ENCODE measurements at places on chromosomes 7 and 10.

DNA sequence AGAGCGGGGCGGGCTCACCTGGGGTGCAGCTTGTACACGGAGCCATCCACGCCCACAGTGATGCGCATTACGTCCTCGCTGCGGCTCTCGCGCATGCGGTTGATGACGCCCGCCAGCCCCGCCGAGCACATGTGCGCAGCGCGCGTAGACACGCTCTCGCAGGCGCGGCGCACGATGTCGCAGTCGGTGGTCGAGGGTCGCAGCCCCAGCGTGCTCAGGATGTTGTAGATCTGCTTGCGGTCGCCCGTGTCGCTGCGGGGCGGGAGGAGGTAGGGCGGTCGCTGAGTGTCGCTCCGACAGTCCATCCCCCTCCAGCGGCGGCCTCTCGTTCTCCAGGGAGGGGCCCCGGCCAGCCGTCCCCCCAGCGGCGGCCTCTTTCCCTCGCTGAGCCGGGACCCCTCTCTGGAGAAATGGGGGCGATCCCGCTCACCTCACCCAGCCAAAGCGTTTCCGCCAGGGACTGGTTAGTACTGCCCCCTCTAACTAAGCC is 4.4 kb upstream of the MYL7 start:
- peak; percentile 59 for DNase-seq

DNA sequence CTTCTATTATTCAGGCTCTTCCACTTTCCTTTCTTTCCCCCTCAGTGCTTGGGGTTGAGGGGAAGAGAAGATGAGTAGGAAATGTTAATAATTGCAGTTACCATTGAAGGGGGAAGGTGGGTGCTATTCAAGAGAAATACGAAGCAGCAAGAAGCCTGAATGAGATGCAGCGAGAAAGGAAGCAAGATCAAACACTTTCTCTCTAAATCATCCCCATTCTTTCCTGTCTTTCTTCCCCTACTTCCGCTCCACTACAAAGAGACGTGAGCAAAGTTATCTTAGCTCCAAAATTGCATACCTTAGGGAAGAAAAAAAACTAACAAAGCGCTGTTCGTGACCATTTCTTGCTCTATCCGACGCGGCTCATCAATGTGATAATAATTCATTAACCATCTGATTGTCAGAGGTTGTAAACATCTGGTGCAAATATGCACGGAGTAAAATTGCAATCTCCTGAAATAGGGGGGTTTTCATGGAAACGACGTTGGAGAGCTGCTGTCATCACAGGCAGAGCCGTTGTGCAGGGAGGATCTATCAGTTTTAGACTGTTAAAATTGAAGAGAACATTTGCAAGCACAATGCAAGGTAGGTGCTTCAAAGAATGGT is 15.2 kb upstream of the PARD3 start:
- DNase-seq: no peak

GRCh38 chr7:36224934-36225858 is 72.1 kb downstream of the EEPD1 start:
- DNase-seq: no peak

DNA sequence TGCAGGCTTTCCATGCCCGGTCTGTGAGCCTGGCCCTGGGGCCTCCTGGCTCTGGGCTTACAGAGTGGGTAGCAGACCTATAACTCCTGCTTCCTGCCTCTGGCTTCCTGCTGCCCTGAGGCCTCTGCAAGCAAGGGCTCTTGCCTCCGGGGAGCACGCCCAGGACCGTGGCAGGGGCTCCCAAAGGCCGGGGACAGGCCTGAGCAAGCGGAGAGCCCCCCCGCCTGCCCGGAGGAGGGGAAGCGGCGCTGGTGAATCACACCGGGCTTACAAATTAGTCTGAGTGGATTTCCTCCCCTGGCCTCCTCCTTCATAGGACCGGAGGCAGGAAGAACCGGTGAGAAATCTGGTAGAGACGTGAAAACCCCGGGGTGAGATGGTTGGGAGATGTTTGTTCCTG is 1.5 kb upstream of the MYL10 start:
- DNase-seq: no peak

DNA sequence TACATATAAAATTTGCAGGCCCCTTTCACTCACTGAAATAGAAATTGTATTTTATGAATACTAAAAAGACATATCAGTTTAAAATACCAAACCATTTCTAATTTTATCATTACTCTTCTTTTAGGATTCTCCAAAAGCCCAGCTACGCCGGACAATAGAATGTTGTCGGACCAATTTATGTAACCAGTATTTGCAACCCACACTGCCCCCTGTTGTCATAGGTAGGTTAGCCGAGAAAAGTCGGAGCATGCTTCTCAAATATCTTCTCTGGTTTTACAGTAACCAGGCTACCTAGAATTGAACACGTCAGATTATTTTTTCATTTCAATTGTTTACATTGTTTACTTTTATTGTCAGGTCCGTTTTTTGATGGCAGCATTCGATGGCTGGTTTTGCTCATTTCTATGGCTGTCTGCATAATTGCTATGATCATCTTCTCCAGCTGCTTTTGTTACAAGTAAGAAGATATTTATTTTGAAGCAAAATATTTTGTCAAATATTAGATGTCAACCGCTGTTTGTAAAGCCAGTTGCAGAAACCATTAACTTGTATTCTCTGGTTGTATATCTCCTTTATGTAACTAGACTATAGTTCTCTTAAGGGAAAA is 57.6 kb downstream of the MMRN2 start:
- peak; percentile 23 for DNase-seq

GRCh38 chr7:2758673-2759616 is 70.9 kb downstream of the AMZ1 start:
- DNase-seq: no peak

- no peak for DNase-seq
Measured at GRCh38 chr10:91540733-91541132, 92.1 kb downstream of the PPP1R3C start.

GRCh38 chr10:92562424-92562823 is 11.5 kb downstream of the IDE start:
- DNase-seq: no peak

GRCh38 chr7:35536396-35536826 is 158.5 kb downstream of the HERPUD2 start:
- DNase-seq: no peak

- no peak for DNase-seq
Measured at GRCh38 chr7:66267249-66267648, 62.1 kb downstream of the TPST1 start.

DNA sequence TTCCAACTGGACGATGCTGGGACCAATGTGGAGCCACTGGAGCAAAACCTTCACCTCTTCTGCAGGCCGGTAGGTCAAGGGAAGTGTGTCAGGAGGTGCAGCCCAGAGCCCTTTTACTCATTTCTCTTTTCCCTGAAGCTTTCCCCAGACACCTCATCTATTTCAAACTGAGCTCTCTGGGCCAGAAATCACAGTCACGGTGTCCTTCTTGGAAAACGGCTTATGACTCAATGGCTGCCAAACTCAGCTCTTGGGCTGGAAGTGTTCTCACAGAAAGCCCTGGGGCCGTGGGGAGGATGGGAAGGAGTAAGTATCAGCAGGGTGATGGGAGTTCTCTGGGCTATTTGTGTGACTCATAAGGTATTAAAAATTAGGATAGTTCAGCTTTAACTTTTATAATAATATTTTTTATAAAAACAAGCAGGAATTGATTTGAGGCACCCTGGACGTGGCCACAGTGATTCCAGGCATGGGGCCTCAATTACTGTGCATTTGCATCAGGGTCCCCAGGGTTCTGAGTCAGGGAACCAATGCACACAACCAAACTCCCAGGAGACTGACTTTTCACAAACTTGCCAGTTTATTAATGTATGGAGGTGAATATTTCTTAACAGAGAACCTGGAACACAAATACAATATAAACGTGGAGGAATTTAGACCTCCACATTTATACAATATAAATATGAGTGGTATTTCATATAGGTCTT is 187.4 kb upstream of the TMEM72 start:
- DNase-seq: no peak

GRCh38 chr7:88116235-88116795 is 103.5 kb downstream of the SRI start:
- no peak for DNase-seq

DNA sequence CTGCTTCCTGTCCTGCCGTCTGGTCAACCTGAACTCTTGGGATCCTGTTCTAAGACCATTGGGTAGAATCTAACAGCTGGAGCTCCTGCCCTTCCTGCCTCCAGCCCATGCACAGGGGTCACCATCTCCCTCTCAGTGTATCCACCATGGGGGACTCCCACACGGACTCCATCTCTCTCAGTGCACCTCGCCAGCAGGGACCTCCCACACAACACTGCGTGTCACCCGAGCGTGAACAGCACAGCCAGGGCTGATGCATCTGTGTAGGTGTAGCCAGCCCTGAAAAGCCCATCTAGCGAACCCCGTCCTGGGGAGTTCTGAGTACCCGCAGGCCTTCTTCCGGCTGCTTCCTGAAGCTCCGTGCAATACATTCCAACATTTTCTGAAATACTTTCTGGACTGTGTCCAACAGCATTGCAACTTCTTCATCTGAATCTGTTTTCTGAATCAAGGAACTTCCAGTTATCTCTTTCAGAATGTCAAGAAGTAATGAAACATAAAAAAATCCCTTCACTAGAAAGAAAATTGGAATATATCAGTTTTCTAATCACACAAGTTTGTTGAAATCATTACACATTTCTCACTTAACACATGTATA is 52.5 kb downstream of the NCAPG2 start:
- DNase-seq: no peak

- no peak for DNase-seq
Measured at GRCh38 chr7:33694006-33694405, 211.3 kb upstream of the BMPER start.

GRCh38 chr10:94274142-94274787 is 88.5 kb downstream of the NOC3L start:
- no peak for DNase-seq

DNA sequence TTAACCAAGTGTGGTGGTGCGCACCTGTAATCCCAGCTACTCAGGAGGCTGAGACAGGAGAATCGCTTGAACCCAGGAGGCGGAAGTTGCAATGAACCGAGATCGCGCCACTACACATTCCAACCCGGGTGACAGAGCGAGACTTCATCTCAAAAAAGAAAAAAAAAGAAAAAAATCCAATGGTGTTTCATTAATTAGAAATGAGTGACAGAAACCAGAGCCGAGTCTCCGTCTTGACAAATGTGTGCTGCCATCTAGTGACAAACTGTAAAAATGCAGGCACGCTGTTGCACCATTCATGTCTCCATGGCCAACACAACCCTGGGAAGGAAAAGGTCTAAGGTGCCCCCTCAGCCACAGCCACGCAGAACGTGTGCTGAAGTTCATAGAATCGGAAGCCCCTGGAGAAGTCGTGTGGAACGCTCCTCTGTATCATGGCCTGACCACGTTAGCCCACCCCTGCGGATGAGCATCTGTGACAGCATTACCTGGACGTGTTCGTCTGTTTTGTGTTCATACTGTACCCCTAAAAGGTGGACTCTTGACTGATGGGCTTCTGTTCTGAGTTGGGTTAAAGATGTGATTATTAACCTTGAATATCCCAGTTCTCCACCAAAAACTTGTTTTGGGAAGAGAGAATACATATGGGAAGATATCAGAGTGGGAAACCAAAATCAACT is 94.9 kb downstream of the LYZL2 start:
- peak; percentile 67 for DNase-seq

GRCh38 chr7:33109758-33110238 is 594 bp upstream of the RP9 start:
- no peak for DNase-seq

DNA sequence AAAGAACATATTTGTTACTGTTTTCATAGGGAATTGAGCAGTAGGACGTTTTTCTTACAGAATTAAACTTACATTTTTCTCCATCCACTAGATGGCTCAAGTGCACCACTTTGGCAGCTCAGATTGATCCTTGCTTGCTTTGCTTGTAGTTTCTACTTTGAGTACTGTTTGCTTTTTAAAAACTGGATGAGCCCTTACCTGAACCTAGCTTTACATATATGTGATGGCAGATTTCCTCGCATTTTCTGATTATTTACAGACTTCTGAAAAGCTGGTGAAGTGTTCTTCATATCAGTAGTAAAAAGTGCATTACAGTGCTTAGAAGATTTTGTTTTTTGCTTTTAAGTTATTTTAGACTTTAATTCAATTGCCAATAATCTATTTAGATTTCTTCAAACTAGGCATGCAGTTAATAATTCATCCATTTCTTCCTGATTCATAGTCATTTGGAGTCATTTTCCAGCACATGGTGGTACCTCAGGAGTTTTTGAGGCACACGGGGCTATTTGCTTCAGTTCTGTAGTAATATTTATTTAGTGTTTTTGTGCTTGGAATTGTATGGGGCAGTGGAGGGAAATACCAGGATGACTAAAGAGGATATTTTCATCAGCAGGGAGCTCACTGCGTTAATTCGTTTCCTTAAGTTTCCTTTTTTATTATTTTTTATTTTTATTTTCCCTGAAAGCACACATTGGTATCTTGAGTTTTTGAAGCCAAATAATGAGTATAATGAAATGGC is 57.3 kb downstream of the MAPK8 start:
- peak; percentile 3 for DNase-seq
